ENCODE measurements at places on chromosomes 13 and 19.

DNA sequence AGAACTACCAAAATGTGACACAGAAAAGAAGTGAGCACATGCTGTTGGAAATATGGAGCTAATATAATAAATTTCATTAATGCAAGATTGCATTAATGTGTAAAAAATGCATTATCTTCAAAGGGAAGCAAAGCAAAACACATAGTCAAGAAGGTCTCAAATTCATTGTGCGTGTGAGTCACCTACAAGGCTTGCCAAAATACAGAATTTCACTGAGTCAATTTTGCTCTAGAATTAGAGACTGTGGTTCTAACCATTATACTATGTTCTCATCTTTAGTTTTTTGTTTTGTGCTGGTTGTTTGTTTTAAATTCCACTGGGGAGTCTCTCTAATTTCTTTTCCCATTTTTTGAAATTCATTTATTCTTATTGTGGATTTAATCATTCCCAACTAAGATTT lies 149.8 kb upstream of the SLITRK1 start:
- no peak for DNase-seq

DNA sequence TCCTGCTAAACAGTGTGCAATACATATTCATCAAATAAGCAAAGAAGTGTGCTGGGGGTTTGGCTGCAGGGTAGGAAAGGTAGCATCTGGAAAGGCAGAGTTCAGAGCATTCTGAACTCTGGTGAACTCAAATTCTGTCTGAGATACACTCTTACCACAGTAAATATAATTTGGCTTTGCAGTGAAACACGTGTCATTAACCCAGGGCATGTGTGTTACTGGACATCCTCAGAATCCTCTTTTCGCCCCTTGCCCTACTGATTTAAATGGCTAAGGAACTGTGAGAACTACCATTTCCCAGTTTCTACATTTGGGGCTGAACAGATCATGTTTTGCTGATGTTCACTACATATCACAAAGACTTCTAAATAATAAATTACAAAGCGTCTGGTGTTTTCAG lies 562.8 kb upstream of the SGCG start:
- no peak for DNase-seq

- no peak for DNase-seq
Observed at GRCh38 chr13:44092078-44092970, 212.6 kb downstream of the LACC1 start.

DNA sequence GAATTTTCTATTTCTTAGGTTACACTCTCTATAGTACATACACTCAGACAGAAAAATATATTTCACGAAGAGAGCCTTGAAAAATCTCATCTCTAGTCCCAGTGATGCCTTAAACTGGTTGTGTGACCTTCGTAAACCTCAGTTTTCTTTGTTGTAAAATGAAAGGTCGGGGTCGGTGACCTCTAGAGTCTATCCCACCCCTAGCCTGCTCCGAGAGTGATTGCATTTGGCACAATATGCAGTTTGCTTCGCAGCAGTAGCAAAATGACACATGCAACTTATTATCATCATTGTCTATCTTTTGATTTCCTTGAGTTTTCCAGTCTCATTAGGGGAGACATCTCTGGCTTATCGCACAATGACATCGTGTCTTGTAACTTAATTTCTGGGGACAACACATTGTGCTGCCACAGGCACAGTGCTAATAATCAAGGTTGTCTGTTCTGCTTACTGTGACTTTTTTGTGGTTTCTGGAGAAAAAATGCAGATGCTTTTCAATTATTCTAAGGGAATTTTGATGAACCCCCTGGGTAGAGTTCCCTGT lies 115.0 kb downstream of the GGACT start:
- no peak for DNase-seq

DNA sequence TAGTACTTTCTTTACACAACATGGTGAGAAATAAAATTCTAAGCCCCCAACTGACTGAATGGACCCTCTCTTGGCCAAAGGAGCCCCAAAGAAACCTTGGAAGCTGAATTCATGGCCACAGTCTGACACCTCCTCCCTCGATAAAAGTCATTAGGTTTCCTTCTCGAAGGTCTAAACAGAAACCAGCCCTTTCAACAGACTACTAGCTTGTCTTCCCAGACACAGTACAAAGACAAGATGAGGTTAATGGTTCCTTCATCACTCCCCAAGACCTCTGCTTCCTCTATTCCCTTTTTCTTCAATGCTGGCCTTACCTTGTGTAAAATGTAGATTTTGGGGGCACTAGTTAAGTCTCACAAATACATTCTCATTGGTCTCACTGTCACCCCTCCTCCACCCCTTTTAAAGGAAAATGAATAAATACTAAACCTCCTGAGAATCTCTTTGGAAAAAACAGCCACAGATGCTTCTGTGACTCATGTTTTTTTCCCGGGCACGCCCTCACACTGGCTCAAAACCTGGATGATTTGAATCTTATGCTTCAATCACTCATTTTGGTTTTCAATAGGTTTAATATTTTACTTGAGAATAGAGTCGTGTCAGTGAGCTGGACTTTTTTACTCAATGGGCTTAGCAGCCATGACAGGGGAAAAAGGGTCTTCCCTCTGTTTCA lies 65.8 kb upstream of the MED4 start:
- no peak for DNase-seq
